ENCODE measurements at places on chromosomes 12 and 14.

DNA sequence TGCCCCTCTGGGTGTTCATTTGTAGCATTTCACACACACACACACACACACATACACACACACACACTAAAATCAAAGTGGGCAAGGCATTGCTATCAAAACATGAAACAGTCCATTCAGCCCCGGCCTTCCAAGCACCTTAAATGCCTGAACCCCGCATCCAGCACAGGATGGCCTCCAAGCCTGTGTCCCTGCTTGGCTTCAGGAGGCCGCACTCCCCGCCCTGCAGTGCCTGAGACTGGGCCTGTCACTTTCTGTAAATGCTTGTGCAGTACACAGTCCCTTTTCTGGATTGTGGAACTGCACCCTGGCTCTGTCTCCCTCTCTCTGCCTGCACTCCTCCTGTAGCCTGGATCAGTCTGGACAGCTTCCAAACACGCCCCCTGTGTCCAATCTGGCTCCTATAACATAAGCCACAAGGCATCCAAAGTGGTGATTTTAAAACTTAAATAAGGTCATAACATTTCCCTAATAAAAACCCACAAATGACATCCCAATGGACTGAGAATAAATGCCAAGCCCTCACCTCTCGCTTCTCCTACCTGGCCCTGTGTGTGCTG lies 972.2 kb upstream of the TMEM132C start:
- DNase-seq: no peak

- no peak for DNase-seq
These were observed 56.9 kb downstream of the GARIN6 start for GRCh38 chr12:99704458-99704857.

DNA sequence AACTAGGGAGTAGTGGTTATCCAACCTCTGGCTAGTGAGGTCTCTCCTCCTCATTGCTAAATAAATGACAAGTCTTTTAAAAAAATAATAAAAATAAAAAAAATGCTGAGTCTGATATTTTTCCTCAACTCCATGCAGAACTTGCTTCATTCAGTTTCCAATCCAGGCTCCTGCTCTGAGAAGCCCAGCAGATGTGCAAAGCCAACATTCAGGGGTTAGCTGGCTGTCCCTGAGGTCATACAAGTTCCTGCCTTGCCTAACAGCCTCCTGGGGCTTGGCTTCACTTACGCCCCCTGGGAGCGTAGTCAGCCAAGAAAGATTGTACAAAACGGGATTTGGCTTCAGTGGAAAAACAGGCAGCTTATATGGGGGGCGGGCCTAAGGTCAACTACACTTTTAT lies 23.3 kb downstream of the RTRAF start:
- DNase-seq: no peak

- no peak for DNase-seq
These were observed 32.2 kb upstream of the IGF1 start for GRCh38 chr12:102512523-102512922.

DNA sequence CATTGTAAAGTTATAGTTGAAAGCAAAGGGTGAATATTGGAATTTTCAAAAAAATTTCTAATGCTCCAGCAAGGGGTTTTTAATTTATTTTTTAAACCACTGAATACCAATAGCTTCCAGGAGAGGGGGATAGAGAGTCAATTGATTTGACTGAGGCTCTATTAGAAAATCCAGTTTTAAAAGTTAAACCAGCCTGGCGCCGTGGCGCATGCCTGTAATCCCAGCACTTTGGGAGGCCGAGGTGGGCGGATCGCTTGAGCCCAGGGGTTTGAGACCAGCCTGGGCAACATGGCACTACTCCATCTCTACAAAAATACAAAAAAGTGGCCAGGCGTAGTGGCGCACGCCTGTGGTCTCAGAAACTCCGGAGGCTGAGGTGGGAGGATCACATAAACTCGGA lies 150.1 kb downstream of the SLC38A4 start:
- peak; percentile 62 for DNase-seq

DNA sequence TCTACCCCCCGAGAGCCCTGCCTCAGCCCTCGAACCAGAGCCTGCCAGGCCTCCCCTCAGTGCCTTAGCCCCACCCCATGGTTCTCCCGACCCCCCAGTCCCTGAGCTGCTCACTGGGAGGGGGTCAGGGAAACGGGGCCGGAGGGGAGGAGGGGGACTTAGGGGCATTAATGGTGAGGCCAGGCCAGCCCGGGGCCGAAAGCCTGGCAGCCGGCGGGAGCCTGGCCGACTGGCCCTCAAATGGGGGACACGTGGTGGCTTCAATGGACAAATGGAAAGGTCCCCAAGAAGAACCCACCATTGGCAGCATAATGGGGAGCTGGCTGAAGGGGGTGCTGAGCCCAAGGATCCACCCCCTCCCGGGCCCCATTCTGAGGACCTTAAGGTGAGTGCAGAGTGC lies 5.6 kb downstream of the MBD6 start:
- DNase-seq: no peak

DNA sequence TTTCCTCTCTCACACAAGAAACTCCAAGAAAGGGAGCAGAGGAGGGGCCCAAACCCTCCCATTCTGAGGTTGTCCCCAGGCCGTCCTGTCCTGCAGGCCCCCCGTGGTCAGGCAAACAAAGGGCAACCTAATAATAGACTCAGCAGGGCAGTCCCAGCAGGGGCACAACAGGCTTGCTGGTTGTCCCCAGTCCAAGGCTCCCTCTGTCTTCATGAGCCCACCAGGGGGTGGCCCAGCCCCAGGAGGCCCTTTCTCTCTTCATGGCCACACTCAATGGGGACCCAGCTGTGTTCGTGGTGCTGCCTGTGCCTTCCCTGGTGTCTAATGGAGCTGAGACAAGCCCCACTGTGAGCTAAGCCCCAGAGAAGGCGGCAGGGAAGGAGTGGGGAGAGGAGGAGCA lies 359.9 kb downstream of the ADGRD1 start:
- no peak for DNase-seq

- no peak for DNase-seq
These were observed 10.6 kb upstream of the MLXIP start for GRCh38 chr12:122067966-122068365.

DNA sequence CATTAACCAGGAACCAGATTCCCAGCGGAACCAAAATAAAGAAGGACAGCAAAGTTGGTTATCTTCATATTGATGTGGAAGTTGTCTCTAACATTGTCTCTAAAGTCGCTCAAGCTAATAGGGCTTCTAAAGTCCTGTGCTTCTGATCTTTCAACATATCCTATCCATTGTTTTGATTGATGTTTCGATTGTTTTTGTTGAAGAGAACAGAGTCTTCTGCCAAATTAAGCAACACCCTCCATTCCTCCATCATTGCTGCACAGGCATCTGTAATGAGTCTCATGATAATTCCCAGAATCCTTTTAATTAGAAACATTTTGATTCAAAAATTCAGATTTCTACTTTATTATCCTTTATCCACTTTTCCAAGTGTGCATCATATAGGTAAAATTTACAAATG lies 71.6 kb upstream of the AVPR1A start:
- no peak for DNase-seq

DNA sequence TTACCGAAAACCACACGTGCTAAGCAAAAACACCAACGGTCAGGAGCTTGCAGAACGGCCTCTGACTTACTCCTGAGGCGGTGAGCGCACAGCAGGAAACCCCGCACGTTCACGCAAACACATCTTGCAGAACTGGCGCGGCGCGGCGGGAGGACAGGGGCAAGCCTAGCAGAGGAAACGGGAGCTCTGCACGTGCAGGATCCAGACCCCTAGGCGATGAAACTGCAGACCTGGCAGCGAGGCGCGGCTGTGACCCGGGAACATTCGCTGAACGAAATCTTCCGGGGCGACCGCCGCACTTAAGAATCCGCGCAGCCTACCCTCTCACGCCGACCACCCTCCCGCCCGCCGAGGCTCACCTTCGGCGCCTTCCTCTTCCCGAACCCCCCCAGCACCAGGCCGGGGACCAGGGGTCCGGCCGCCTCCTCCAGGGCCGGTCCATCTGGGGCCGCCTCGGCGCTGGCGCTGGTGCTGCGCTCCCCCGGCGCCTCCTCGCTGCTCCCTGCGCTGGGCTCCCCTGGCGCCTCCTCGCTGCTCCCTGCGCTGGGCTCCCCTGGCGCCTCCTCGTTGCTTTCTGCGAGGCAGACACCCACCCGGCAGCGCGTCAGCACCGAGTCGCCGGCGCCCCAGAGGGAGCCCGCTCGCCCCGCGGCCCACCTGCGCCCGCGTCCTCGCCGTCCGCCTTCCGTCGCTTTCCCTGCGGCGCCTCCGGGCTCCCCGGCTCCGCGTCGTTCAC lies 615 bp downstream of the DDX51 start:
- DNase-seq: no peak

- no peak for DNase-seq
These were observed 26.3 kb upstream of the PTGDR start for GRCh38 chr14:52241087-52241793.

- no peak for DNase-seq
These were observed 101.7 kb upstream of the C14orf180 start for GRCh38 chr14:104477666-104478380.

- peak; percentile 53 for DNase-seq
These were observed 37.5 kb downstream of the CCNK start for GRCh38 chr14:99518441-99519346.

- DNase-seq: peak; percentile 90
These were observed 9.9 kb downstream of the PMEL start for GRCh38 chr12:55955800-55956508.

GRCh38 chr14:59208224-59208814 lies 19.9 kb downstream of the DAAM1 start:
- DNase-seq: peak; percentile 81

GRCh38 chr12:4449851-4450221 lies 4.2 kb upstream of the FGF6 start:
- DNase-seq: no peak

DNA sequence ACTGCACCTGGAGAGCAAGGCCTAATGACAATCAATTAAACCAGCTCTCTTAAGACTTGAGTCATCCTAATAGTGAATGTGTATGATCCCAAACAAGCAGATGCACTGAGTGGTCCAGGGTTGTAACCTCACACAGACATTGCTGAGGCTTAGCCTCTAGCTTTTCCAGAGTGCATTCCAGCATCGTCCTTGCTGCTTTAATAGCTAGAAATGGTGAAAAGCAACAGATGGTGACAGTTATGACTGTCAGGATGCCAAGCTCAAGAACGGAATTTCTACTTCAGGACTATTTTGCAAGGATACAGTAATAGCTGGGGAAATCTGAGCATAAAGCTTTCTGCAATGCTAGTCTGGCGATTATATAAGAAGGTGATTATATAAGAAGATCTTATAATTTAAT lies 34.6 kb downstream of the PTPRR start:
- DNase-seq: no peak

DNA sequence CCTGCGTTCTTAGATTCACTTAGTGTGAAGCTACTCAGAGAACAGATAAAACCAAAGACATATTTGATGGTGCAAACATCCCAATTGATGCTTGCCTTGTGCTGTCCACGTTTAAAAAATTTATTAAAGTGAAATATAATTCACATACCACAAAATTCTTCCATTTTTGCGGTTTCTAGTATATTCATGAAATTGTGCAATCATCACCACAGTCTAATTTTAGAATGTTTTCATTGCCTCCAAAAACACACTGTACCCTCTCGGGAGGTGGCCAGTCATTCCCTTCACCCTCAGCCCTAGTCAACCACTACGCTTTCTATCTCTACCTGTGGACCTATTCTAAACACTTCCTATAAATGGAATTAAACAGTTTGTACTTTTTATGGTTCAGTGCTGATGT lies 1109.2 kb downstream of the FLRT2 start:
- DNase-seq: no peak

DNA sequence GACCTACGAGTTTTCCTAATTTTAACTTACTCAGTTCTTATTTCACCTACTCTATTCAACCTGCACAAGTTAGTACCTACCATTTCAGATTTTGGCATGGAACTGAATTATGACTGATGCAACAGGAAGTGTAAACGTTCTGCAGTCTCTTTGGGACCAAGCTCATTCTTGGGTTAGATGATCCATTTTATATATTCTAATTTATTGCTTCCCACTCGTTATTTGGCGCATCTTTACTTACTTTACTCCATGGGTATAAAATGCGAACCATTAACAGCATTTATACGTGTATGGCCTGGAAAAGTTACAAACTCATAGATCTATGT lies 1.0 kb upstream of the EML1 start:
- DNase-seq: no peak

GRCh38 chr12:19048943-19049342 lies 80.6 kb upstream of the PLEKHA5 start:
- no peak for DNase-seq

GRCh38 chr14:67477926-67478799 lies 10.4 kb downstream of the TMEM229B start:
- no peak for DNase-seq

GRCh38 chr12:26153421-26154154 lies 28.8 kb upstream of the BHLHE41 start:
- DNase-seq: peak; percentile 99

DNA sequence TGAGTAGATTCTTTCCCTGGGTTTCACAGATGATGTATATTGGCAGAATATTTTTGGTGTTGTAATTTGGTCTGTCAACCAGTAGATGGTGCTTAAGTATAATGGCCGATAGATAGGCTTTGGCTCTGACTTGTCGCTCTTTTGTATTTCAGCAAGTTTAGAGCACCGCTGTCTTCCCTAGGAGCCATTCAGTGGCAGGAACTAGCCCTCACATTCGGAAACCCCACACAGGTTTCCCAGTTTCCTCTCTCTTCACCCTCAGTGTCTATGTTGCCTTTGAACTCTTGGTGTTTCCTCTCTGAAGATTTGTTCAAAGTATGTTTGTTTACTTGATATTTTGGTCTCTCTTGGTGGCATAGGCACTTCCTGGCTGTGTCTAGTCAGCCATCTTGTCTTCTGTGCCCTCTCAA lies 102.2 kb downstream of the GPHN start:
- DNase-seq: peak; percentile 7

DNA sequence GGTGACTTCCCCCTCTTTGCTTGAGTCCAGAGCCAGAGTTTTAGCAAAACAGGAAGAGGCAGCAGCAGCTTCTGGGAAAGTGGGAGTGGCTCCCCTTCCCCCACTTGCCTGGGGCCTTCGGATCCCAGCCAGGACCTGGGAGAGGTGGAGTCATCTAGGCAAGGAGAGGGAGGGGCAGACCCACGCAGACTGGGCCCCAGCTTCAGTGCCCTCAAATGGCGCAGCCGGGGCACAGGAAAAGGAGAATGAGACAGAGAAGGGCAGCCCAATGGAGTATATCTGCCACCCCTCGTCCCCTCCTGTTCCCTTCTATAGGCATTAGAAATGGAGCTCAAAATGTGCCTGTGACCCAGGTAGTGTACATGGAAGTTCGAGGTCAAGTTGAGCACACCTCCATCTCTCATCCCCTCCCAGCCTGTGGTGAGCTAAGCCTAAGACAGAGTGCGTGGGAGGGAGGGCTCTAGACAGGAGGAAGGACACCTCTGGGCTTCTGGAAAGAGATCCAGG lies 9.3 kb upstream of the HDAC7 start:
- peak; percentile 89 for DNase-seq

GRCh38 chr12:112682586-112682985 lies 109.0 kb upstream of the RPH3A start:
- DNase-seq: no peak

All from ACHN (cell line).